ENCODE measurements at places on chromosomes 7 and 10.
A peak's percentile ranks its signal among the peaks of the same experiment; 100 is the strongest.

GRCh38 chr7:100127866-100128636 lies 1.3 kb downstream of the MBLAC1 start:
- peak; percentile 54 for DNase-seq

DNA sequence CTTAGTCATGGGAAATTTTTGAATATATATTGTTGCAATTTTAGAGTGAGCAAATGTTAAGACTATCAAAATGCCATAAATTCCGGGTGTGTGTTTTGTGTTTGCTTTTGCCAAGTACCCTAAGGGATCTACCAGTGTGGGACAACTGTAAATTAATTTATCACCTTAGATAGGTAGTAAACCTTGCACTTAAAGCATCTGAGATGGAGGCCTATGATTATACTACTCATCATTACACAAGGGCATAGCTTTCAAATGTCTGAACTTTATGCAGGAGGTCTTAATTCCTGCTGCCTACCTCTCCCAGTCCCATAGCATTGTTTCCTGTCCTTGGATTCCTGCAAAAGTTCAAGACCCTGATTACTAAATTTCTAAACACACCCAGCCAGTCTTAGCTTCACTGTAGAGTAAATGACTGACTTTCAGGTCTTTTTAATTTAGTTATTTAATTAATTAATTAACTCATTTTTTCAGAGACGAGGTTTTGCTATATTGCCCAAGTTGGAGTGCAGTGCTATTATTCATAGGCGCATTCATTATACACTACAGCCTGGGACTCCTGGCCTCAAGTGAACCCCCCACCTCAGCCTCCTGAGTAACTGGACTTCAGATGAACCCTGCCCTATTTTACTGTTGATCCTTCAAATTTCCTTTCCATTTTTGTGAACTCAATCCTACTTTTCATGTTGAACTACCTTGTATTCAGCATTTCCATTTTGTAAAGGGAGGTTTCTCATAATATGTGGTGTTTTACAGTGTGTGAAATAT lies 47.0 kb downstream of the THSD7A start:
- DNase-seq: no peak

DNA sequence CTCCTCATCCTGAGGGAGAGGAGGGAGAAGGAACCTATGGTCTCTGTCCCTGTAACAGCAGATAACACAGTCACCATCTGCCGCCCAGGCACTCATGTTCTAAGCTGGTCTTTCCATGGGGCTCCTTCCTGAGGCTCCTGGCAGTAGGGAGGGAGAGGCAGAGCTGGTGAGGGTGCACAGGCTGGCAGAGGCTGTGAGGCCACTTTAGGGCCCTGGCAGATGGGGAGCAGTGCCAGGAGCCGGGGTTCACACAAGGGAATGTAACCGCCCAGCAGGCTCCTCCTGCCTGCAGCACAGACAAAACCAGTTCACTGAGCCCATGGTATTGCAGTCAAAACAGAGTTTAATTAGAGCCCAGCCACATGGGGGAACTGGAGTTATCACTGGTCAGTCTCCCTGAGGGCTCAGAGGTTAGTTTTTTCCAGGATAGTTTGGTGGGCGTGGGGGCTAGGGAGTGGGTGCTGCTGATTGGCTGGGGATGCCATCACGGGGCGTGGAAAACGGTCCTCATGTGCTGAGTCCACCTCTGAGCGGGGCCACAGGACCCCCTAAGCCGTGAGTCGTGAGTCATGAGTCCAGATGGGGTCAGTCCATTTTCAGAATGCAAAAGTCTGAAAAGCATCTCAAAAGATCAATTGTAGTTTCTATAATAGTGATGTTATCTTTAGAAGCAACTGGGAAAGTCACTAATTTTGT lies 499.3 kb upstream of the FOXK1 start:
- DNase-seq: no peak

DNA sequence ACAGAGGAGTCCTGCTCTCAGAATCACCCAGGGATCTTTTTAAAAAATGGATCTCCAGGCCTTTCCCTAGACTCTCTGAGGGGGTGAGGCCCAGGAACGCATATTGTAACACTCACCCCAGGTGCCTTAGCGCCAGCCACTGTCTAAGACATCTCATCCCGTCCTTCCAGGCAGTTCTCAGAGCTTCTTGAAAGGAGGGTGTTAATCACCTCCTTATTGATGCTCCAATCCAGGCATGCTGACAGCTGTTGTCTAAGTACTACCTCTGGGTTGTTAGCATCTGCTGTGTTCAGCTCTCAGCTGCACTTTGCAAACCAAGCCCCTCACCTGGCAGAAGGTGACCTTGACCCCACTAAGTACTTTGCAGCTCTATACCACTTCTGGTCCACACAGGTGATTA lies 36.0 kb downstream of the KIAA1549 start:
- no peak for DNase-seq

GRCh38 chr10:62900829-62901571 lies 84.8 kb upstream of the EGR2 start:
- no peak for DNase-seq

GRCh38 chr7:55018361-55019190 lies at the start of gene EGFR:
Gene EGFR, plus strand, starts transcription at chr7:55019017. Its CDS starts 261 bp downstream, at chr7:55019278.
- no peak for DNase-seq

DNA sequence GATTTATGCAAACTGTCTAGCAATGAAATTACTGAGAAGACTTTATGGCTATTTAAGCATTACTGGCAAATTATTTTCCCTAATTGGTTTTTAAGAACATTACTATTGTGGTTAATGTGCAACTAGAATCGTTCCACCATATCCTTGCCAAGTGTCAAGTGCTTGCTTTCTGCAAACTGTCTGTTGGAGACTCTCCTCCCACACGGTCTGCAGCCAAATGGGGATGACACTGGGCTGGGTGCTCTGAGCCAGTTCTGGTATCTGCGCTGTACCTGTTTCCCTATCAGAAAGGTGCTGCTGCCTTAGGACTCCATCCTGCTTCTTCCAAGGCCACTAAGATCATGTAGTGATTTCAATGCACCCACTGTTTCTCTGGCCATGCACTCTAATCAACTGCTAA lies 110.4 kb downstream of the RAMP3 start:
- no peak for DNase-seq

DNA sequence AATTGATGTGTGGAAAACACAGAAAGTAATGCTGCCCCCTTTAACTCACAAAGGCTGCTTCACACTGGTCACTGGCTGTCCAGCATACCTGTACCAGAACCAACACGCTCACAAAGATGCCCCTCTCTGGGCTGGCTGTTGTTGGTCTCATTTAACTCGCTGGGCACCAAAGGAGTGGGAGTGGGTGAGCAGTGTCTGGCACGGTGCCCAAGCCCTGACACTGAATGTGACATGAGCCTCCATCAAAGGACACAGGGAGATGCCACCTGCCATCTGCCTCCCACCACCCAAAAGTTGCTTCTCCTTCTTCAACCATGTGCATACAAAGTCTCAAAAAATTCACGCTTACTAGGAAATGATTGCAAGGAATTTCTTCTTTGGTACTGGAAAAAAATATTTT lies 86.8 kb downstream of the FGFR2 start:
- no peak for DNase-seq

GRCh38 chr7:20744954-20745446 lies 41.7 kb downstream of the SP8 start:
- no peak for DNase-seq

DNA sequence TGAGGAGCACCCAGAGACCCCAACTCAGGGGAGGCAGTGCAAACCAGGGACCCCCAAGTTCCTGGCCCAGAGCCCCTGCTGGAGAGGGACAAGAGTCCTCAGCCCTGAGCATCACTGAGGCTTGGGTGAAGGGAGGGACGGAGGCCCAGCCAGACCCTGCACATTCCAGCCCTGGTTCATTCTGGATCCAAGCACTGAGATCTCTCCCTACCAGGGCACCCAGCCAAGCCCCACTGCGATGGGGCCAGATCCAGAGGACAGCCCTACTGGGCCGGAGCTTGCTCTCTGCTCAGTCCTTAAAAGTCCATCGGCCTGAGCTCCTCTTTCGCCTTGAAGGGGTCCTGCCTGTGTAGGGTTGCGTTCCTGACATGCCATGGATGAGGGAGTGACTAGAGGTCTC lies 40.5 kb upstream of the RABGEF1 start:
- DNase-seq: no peak

Data from stimulated activated naive CD8-positive, alpha-beta T cell treated with anti-CD3 and anti-CD28 coated beads, Interleukin-15, amount 100 ng/mL, for 72 hours (primary cell).